ENCODE measurements at places on chromosomes 2 and 18.
A peak's percentile ranks its signal among the peaks of the same experiment; 100 is the strongest.

DNA sequence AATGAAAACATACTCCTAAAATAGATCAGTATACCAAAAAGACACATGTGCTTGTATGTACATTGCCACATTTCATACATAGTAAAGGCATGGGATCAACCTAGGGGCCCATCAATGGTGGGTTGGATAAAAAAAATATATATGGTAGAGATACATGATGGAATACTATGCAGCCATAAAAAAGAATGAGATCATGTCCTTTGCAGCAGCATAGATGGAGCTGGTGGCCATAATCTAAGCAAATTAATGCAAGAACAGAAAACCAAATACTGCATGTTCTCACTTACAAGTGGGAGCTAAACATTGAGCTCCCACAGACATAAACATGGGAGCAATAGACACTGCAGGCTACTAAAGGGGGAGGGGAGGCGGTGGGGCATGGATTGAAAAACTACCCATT lies 18.6 kb upstream of the NCOA1 start:
- no peak for DNase-seq

DNA sequence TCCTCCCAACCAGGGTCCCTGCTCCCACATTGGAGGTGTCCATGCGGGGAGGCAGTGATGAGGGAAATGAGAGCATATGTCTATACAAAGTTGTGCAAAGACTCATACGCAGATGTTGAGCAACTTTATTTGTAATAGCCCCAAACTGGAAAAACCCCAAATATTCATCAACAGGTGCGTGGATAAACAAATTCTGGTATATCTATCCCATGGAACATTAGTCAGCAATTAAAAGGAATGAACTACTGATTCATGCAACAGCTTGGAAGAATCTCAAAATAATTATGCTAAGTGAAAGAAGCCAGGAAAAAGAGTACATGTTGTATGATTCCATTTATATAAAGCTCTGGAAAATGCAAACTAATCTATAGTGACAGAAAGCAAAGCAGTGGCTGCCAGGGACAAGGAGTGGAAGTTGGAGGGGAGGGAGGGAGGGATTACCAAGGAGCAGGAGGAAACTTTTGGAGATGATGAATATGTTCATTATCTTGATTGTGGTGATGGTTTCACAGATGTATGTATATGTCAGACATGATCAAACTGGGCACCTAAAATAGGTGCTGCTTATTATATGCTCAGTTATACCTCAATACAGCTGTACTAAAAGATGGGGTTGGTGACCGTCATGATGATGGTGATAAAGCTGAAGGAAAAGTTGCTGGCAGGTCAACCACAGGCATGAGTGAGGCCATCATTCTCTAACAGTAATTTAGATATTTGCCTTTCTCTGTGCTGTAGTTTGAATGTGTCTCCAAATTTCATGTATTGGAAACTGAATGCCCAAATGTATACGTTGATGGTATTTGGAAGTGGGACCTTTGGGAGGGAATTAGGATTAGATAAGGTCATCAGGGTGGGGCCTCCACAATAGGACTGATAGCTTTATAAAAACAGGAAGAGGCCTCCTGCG lies 270.9 kb downstream of the CYP26B1 start:
- DNase-seq: no peak

DNA sequence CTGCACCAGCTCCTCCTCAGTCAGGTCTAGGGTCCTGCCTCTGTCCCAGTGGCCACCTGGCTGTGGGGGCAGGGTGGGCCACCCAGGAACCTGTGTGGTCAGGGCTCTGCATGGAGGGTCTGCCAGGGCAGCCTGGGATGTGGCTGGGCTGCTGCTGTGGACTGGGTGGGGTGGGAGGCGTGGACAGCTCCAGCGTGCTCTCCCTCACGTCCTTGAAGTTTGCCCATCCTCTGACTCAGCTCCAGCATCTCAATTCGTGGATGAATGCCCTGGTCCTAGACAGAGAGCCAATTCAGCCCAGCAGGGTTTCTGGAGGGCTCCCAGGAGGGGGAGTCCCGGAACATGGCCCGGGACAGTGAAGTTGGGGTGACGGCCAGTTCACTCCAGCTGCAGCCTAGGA lies 64.3 kb upstream of the EPAS1 start:
- no peak for DNase-seq

DNA sequence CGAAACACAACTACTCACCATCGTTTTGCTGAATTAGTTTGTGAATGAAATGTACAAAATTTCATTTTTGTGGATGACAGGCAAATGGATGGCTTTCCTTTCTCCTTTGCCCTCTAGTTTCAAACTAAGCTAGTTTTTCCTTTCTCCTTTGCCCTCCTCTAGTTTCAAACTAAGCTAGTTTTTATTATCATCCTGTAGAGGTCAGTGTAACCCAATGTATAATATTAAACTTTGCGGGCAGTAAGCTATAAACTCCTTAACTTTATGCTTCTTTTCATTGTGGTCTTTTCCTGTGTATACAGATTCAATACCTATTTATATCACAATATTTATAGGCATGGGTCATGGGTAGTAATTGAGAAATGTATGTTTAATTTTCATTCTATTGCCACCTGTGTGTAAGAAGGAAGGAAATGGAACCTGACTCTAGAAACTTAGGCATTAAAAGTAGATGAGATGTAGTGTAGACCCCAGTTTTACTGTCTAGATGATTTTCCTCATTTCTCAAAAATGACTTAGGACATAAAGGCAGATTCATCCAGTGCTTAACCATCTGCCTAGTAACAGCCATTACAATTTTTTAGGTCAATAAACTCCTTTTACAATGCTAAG lies 58.1 kb downstream of the MAP3K19 start:
- no peak for DNase-seq

DNA sequence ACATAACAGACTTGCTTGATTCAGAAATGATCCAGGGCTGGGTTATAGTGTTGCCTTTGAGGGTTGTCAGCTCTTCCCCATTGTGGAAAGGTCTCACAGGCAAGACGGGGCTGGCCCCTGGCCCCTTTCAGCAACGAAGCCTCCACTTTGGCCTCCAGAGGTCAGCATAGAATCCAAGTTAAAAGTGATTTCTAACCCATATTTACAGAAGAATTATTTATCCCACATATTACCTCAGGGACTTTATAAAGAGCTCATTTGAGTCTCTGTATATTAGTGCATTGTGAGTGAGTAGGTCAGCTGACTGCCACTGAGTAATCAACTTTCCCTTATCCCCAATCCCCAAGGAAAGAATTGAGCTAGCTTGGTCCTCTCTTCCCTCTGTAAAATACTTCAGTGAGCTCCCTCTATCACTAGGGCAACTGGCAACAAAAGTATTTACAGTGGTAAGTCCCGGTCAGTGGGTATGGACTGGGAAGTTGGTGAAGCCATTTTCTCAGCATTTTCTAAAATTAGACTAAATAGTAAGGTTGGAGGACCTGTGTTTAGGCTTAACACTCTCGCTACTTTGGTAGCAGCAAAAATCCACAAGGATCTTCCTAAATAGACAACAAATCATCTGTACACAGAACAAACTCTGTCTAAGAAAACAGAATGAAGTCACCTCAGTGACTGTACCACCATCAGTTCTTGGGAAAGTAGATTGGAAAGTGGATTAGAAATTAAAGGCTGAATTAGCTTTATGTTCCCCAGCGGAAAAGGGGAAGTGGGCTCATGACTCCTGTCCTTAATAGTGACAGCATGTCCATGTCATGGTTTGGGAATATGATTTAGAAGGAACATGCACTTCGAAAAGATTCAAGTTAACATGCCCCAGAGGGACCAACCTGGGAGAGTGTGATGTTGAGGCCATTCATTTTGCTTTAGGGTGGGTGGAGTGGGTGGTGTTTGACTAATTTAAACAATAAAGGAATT lies 171.0 kb upstream of the SIX3 start:
- no peak for DNase-seq

GRCh38 chr2:177989029-177989885 lies 83.3 kb downstream of the PDE11A start:
- DNase-seq: no peak

- DNase-seq: no peak
These were observed 197.0 kb downstream of the STK39 start for GRCh38 chr2:168050377-168050776.

- no peak for DNase-seq
These were observed 41.3 kb upstream of the CCDC68 start for GRCh38 chr18:55000529-55000928.

DNA sequence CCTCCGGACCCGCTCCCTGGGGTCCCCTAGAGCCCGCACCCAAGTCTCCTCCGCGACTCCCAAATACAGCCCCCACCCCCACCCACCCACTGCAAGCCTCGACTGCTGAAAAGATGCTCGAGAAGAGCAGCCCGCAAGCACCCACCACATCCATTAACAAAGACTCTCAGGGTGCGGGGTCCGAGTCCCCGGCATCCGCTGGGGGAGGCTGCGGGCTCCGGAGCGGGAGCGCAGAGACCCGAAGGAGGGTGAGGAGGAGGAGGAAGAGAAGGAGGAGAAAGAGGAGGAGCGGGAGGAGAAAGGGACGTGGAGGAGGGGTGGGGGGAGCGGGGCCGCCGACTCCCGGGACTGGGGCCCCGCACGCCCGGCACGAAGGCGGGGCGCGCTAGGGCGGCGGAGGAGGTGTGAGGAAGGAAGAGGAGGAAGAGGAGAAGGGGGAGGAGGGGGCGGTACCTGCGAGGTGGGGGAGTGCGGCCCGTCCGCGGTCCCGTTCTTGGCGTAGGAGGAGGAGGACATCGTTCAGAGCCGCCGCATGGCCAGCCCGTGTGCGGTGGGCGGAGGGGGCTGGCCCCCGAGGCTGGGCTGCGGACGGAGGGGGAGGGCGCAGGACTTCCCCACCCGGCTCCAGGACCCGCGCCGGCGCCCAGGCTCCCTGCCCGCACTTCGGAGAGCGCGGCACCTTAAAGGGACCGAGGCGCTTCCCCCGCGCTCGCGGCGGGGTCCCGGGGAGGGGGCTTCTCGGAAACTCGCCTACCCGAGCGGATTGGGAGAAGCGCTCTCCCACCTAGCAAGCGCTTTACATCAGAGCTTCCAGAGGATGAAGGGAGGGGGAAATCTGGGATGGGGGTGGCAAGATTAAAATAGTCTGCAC lies at the start of gene CACNB4:
Gene CACNB4, minus strand, starts transcription at position 549 of the 871 bp plus-strand sequence.
- DNase-seq: no peak

DNA sequence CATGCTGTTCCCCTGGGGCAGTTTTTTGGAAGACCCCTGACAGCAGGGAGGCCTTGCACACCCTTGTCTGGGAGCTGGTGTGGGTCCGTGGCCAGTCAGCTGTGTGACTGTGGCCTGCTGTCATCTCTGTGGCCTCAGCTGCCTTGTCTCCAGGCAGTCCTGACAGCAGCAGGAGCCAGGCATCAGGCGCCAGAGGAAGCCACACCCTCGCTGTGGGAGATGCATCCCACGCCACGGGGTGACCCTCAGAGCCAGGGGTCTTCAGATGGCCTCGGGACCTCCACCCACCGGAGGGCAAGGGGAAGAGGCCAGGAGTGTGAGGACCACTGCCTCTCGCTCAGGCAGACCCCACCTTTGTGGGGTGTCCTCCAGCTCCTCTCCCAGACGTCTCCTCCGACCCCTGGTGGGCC lies 5.0 kb downstream of the BOK start:
- no peak for DNase-seq

- DNase-seq: no peak
These were observed 383.0 kb downstream of the TXNL1 start for GRCh38 chr18:56255381-56255780.

- no peak for DNase-seq
These were observed 78.8 kb upstream of the TTN start for GRCh38 chr2:178886006-178886405.

GRCh38 chr2:55970500-55970899 lies 46.9 kb upstream of the EFEMP1 start:
- no peak for DNase-seq

- DNase-seq: no peak
These were observed 65.1 kb upstream of the RPRM start for GRCh38 chr2:153543635-153544071.

DNA sequence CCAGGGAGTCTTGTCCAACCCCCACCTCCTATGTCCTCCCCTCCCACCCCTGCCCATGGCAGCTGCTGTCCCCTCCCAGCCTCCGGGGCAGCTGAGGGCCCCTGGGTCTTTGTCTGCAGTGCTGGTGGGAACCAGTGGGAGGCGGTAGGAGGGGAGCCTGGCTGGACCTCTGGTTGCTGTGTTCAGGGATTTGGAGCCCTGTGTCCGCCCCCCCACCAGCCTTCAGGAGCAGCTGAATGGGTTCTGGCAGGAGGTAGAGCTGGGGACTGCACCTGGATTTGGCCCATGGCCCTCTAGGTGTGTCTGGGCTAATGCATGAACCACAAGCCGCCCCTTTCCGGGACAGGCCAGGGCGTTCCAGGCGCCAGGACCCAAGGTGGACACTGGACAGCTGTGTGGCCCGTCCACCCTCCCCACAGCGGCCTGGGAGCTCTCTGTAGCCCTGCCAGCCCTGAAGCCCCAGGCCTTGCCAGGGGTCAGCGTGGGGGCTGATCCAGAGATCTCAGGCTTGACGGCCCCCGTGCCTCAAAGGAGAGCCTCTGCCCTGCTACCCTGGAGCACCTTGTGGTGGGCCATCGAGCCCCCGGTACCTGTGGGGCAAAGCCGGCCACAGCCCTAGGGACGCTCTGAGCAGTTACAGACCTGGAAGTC lies 25.4 kb downstream of the GPC1 start:
- no peak for DNase-seq

- no peak for DNase-seq
These were observed 38.2 kb downstream of the SNRPD1 start for GRCh38 chr18:21650311-21650710.

- DNase-seq: no peak
These were observed 56.3 kb upstream of the UBXN4 start for GRCh38 chr2:135685361-135685760.

GRCh38 chr2:15591373-15591691 lies 336 bp upstream of the DDX1 start:
- DNase-seq: no peak

DNA sequence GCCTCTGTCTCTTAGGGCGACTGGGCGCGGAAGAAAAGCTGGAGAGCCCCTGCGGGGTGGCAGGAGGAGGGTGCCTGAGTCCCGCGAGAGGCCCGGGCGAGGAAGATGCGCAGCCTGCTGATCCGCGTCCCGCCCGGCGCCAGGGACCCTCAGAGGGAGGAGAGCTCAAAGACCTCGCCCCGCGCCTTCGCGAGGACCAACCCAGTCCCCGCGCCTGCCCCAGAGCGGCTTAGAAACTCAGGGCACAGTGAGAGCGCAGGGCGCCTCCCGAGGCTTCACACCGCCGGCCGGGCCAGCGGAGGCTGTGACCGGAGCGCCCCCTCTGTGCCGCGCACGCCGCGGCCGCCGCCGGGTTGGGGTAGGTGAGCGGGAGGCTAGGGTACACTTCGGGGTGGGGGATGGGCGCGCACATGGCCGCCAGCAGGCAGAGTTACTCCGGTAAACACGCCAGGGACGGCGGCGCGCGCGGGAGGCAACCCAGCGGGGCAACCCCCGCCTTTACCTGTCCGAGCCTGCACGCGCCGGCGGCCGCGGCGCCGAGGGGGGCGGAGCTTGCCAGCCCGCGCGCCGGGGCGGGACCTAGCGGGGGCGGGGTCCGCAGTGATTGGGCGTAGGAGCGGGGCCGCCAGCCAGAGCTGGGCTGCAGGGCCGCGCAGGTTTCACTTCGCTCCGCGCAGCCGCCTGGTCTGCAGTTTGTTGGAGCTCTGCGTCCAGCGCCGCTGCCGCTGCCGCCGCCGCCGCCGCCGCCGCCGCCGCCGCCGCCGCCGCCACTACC lies at the start of gene BCL2L11:
Gene BCL2L11, plus strand, starts transcription at position 662 of the 775 bp plus-strand sequence. CDS start 2,832 bp downstream, outside the sequence.
- DNase-seq: peak; percentile 86

- no peak for DNase-seq
These were observed 47.1 kb upstream of the UBE2E3 start for GRCh38 chr2:180933332-180933731.
